ENCODE measurements at places on chromosomes 3 and 15.

GRCh38 chr3:12194209-12194608 lies 35.5 kb upstream of the TIMP4 start:
- peak; percentile 17 for DNase-seq

DNA sequence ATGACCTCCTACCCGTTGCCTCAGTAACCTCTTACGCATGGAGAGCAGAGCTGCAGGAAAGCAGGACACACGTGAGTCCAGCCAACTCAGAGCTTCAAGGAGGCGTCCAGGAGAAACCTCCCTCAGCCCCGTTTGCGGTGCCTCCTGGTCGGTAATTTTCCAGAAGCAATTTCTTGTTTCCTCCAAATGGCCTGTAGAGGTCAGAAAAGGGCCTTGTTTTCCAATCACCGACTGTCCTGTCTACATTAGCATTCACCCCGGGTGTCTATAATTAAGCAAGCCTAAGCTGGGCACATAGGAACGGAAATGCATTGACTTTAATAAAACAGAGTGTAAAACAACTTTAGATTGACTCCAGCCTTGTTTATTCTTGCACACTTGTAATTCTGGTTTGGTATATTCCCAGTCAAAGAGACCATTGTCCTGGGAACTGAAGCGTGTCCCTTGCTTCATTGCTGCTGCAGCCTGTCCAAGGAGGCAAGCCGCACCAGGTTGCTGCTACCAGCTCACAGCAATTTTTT lies 836.2 kb downstream of the AGBL1 start:
- peak; percentile 93 for DNase-seq

DNA sequence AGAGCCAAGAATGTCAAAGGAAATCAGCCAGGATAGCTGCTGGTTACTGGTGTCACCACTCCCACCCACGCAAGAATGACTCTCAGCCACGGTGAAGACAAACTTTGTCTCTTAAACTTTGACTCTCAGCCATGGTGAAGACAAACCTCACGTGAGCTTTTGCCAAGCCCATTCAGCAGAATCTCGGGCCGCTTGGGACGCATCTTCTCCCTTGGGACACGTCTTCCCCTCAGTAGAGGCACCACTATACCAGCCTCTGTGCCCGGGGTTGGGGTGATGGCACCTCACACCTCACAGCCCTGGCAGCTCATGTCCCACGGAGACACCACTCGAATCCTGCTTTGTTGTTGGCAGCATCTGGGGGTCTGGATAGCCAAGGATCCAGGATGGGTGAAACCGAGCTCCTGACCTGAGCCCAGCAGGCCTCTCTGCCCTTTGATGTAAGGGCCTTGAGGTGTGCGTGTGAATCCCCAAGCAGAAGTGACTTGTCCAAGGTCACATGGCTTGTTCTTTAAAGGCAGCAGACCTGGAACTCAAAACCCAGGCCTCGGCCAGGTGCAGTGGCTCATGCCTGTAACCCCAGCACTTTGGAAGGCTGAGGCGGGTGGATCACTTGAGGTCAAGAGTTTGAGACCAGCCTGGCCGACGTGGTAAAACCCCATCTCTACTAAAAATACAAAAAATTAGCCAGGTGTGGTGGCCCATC lies 21.8 kb downstream of the RBPMS2 start:
- no peak for DNase-seq

GRCh38 chr3:19702416-19703078 lies 231.5 kb downstream of the EFHB start:
- DNase-seq, result no peak

DNA sequence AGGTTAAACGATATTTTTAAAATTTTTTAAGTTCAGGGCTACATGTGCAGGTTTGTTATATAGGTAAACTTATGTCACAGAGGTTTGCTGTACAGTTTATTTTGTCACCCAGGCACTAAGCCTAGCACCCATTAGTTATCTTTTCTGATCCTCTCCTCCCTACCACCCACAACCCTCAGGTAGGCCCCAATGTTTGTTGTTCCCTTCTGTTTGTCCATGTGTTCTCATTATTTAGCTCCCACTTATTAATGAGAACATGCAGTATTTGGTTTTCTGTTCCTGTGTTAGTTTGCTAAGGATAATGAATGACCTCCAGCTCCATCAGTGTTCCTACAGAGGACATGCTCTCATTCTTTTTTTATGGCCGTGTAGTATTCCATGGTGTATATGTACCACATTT lies 14.9 kb downstream of the FAM162A start:
- no peak for DNase-seq

GRCh38 chr15:82539691-82540054 lies 584 bp downstream of the RPS17 start:
- peak; percentile 32 for DNase-seq

GRCh38 chr3:126097801-126098200 lies 13.9 kb upstream of the SLC41A3 start:
- DNase-seq, result no peak

GRCh38 chr3:20320489-20320888 lies 134.5 kb upstream of the SGO1 start:
- no peak for DNase-seq

GRCh38 chr3:157573780-157574378 lies 70.7 kb upstream of the VEPH1 start:
- DNase-seq, result no peak

- DNase-seq, result no peak
These were observed 22.0 kb downstream of the CPEB1 start for GRCh38 chr15:82625136-82625535.

- no peak for DNase-seq
These were observed 55.0 kb upstream of the ABHD10 start for GRCh38 chr3:111923806-111924205.

- DNase-seq, result no peak
These were observed 291.0 kb downstream of the TBL1XR1 start for GRCh38 chr3:176906046-176906905.

DNA sequence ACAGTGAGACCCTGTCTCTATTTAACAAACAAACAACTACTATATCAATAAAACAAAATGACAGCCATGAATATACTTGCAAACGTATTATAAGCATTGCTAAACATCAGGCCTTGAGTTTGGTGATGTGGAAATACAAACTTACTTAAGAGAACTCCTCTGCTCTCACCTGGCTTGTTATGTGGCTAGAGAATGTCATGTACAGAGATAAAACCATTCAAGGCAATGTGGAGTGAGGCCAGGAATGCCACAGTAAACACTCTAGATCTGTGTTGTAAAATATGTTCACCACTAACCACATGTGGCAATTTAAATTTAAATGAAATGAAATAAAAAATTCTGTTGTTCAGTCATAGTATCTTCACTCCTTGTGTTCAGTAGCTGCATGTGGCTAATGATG lies 22.7 kb upstream of the RARB start:
- DNase-seq, result no peak

DNA sequence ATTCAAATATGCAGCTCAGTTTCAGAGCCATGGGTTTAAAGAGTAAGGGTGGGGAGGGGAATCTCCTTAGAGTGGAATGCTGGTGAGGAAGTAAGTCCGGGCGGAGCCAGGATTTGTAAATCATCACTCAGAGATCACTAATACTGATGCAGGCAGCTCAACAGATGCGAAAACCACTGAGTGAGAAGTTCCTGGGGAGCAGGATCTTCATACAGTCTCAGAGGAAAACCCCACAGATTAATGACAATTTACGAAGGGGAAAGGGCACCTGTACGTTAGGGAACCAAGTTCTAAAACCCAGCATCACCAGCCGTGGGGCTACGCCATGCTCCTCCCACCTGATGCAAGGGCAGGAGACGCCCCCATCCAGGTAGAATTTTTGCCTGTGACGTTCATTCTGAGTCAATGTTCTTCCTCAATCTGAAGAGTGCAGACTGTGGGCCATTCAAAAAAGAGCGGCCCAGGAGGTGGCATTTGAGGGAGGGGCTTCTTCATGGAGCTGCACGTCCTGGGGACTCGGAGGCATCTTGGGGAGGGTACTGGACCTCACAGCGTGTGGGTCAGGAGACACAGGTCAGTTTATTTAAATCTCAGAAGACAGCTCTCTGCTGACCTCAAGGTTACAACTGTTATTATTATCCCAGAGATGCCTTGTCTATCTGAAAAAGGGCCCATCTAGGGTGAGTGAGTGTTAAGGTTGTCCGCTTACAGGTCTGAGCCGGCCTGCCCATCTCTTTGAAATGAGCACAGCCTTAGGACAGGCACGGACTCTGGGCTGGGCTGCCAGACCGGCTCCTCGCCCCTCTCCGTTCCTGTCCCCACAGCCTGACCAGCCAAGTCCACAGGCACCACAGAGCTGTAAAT lies 228.0 kb downstream of the XXYLT1 start:
- DNase-seq, result no peak

Data from globus pallidus (tissue), 1 donor.